ENCODE measurements at places on chromosomes 6 and 20. TPM values are rescaled to one million over a fixed set of nuclear protein-coding genes. Genes with fewer than 3 reads are reported as not detected.

DNA sequence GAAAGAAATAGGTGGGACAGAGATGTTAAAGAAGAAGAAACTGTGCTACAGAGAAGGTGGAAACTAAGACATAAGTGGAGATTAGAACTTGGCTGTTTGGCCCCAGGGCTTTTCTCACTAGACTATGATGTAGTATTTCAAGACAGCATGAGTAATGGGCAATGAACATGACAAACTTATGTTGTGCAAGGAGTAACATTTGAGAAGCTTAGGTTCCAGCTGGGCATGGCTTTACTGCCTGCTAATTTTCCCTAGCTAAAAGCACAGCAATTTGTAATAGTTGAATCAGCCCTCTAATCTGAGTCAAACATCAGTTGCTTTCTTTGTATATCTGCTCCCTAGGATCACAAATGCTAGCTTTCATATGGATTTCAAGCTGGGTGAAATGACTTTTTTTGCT lies 294.3 kb upstream of the BMP2 start:
- no peak for DNase-seq

DNA sequence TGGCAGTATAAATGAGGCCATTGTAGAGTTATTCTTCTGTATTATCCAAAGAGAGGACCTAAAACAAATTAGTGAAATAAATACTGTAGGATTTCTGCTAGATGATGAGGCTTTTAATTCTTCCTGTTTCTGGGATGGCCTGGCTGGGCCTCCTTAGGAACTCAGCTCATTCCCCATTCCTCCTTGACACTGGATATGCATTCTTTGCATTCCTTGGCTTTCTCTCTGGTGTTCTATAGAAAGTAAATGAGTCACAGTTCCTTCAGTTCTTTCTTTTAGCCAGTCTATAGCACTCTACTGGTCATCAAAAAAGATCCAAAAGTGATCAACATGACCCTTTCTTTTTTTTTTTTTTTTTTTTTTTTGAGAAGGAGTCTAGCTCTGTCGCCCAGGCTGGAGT lies 8.6 kb downstream of the OR10C1 start:
- no peak for DNase-seq

Gene SIRPB1
- polyA plus RNA-seq: 0.53 TPM

GRCh38 chr20:45970646-45971424 lies 1.2 kb downstream of the ZNF335 start:
- no peak for DNase-seq

- DNase-seq: no peak
These were observed 269.5 kb upstream of the HSF2 start for GRCh38 chr6:122130026-122130348.

- DNase-seq: no peak
These were observed 4.4 kb upstream of the VIP start for GRCh38 chr6:152746172-152746553.

GRCh38 chr20:10508468-10509251 lies 73.6 kb downstream of the SLX4IP start:
- DNase-seq: no peak

- no peak for DNase-seq
These were observed 39.5 kb downstream of the PPP1R16B start for GRCh38 chr20:38844963-38845362.

- no peak for DNase-seq
These were observed 54.4 kb upstream of the CEP85L start for GRCh38 chr6:118705544-118706491.

GRCh38 chr20:846894-847278 lies 13.4 kb downstream of the FAM110A start:
- no peak for DNase-seq

GRCh38 chr6:15560713-15561112 lies 102.1 kb downstream of the DTNBP1 start:
- DNase-seq: no peak

Measured in right renal cortex interstitium (tissue), 3 donors.